ENCODE measurements at places on chromosomes 4 and X.
A peak's percentile ranks its signal among the peaks of the same experiment; 100 is the strongest.

GRCh38 chrX:18995221-18995620 lies 11.3 kb upstream of the PHKA2 start:
- peak; percentile 76 for ATAC-seq

DNA sequence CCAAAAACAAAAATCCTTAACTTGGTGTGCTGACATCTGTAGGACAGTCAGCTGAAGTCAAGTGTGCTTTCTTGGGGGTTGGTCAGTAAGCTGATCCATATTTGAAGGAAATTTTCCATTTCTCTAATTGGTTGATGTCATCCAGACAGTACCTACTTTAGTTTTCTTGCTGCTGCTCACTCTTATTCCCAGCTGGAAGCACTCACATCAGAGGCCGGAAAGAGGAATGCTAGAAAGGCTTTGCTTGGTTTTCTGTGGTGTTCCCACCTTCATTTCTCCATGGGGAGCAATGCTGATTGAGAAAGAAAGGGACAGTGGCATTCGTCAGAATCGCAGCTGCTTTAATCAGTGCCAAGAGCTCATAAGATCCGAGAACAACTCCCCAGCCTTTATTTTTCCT lies 227.0 kb downstream of the C4orf33 start:
- no peak for ATAC-seq

DNA sequence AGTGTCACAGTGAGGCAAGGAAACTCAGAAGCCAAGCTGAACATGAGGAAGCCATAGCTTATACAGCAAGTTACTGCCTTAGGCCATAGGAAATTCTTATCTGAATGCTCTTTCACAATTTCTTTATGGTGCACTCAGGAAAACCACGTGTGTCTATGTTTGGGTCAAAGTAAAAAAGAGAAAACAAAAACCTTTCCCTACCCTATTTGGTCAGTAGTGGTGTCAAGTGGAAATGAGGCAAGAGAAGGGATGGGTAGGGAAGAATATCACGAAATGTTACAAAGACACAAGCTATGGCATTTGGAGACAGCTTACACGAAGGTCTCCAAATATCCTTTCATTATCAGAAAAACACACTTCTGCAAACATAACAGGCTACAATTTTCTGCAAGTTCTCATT lies 83.4 kb upstream of the INPP4B start:
- no peak for ATAC-seq

DNA sequence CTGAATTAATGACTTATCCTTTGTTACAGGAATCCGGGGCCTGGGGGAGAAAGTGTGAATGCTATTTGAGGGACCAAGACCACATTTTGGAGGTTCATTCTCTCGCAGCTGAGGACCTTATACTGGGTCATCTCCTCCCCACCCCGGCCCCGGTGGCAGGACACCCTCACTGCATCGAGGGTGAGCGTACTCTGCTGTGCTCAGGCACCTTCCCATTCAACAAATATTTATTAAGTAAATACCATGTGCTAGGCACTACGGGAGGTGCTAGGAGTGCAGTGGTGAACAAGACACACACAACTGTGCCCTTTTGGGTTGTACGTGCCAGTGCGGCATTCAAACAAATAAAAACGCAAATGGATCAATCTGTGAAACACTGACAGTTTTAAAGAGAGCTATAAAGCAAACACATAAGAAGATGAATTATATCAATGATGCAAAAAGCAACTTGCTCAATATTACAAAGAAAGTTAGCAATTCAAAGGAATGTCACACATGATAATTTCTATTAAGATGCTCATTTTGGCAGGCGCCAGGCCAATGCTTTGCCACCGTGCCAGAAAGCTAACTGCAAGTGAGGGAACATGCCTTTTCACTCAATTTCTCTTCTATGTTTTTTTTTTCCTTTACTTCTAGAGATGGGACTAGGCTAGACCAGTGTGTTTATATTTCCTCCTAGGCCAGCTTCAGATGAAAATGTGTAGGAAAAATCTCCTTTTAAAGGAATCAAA lies 24.6 kb downstream of the ADGRG2 start:
- ATAC-seq = no peak
